A673 (cell line): ENCODE measurements at places on chromosomes 1 and 21. TPM values are rescaled to one million over a fixed set of nuclear protein-coding genes. Genes with fewer than 3 reads are reported as not detected.

KRTAP11-1 gene
- total RNA-seq, result not detected in 2 replicates

- H3K36me3 ChIP-seq, result no peaks in the 10 kb centered on the region
- H3K4me1 ChIP-seq, result peaks cover 6% of the 10 kb centered on the region
- no peak overlapping the region for H3K4me3 ChIP-seq
- no peak overlapping the region for H3K27ac ChIP-seq
- peak; percentile 19 for DNase-seq
Measured at GRCh38 chr1:55285834-55286233, 70.7 kb upstream of the USP24 start.

GRCh38 chr1:185578293-185578692 lies 155.9 kb upstream of the HMCN1 start:
- H3K4me3 ChIP-seq, result no peak overlapping the region
- H3K27me3 ChIP-seq, result no peaks in the 10 kb centered on the region
- H3K4me1 ChIP-seq, result peaks cover 16% of the 10 kb centered on the region

GRCh38 chr1:66359269-66359668 lies 174.7 kb upstream of the SGIP1 start:
- H3K4me3 ChIP-seq, result no peak overlapping the region
- peaks cover 29% of the 10 kb centered on the region for H3K36me3 ChIP-seq
- H3K4me1 ChIP-seq, result peaks cover 50% of the 10 kb centered on the region
- H3K27ac ChIP-seq, result peak overlapping the region; percentile 29
- no peaks in the 10 kb centered on the region for H3K27me3 ChIP-seq
- DNase-seq, result no peak

GRCh38 chr1:43999455-43999854 lies 8.1 kb downstream of the CCDC24 start:
- H3K4me1 ChIP-seq, result no peaks in the 10 kb centered on the region
- H3K27ac ChIP-seq, result no peak overlapping the region
- no peak overlapping the region for H3K4me3 ChIP-seq
- no peaks in the 10 kb centered on the region for H3K27me3 ChIP-seq
- no peak for DNase-seq

- DNase-seq, result no peak
- H3K4me1 ChIP-seq, result no peaks in the 10 kb centered on the region
- no peaks in the 10 kb centered on the region for H3K27me3 ChIP-seq
Measured at GRCh38 chr1:9241891-9242290, 7.3 kb downstream of the H6PD start.

- no peaks in the 10 kb centered on the region for H3K36me3 ChIP-seq
- H3K27me3 ChIP-seq, result no peaks in the 10 kb centered on the region
- no peak for DNase-seq
- no peak overlapping the region for H3K4me3 ChIP-seq
- H3K27ac ChIP-seq, result no peak overlapping the region
Measured at GRCh38 chr1:220825819-220826551, 39.3 kb downstream of the MTARC1 start.

- no peak overlapping the region for H3K27ac ChIP-seq
- no peak overlapping the region for H3K4me3 ChIP-seq
- no peaks in the 10 kb centered on the region for H3K4me1 ChIP-seq
- H3K27me3 ChIP-seq, result no peaks in the 10 kb centered on the region
- DNase-seq, result no peak
Measured at GRCh38 chr1:45348966-45349677, 8.9 kb upstream of the MUTYH start.

- no peaks in the 10 kb centered on the region for H3K36me3 ChIP-seq
- no peaks in the 10 kb centered on the region for H3K27me3 ChIP-seq
- H3K4me1 ChIP-seq, result peaks cover 15% of the 10 kb centered on the region
Measured at GRCh38 chr1:205257735-205258134, 30.0 kb downstream of the TMCC2 start.

CTSS gene
- total RNA-seq, result 3.5 and 5.4 TPM in 2 replicates

GRCh38 chr1:227959325-227959860 lies 11.7 kb upstream of the WNT9A start:
- no peak overlapping the region for H3K4me3 ChIP-seq
- no peaks in the 10 kb centered on the region for H3K4me1 ChIP-seq
- DNase-seq, result no peak
- no peak overlapping the region for H3K27ac ChIP-seq
